ENCODE measurements at places on chromosomes 6 and 20.

DNA sequence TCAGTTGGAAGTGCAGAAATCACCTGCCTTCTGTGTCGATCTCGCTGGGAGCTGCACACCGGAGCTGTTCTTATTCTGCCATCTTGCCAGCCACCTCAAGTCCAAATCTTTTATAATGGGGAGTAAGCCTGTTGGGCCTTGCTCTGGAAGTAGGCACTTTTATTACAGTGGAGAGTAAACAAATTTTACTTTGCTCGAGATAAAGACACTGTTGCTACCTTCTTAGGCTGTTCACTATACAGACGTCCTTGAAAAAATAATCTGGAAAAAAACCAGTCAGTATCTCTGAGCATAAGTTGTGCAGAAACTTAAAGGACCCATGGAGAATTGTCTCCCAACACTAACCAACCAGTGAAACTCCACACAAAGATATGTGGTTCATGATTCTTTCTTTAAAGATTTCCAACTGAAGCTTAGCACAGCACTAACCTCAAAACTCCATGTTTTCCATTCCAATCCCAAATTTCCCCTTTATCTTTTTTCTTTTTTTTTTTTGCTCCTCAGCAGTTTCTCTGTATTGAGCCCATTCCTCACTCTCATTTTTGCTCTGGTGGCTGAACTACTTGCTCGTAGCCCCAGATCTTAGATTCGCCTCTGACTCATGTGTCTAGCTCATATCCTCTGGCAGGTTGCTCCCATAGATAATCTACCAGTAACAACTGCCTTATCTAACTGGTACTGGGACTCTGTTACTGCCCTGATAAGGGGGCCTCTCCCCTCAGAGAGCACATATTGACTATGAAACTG lies 34.3 kb upstream of the COL9A1 start:
- no peak for DNase-seq

GRCh38 chr6:161351858-161352257 lies 78.0 kb upstream of the AGPAT4 start:
- no peak for DNase-seq

- DNase-seq: no peak
Measured at GRCh38 chr20:46599227-46599987, 49.0 kb upstream of the OCSTAMP start.

DNA sequence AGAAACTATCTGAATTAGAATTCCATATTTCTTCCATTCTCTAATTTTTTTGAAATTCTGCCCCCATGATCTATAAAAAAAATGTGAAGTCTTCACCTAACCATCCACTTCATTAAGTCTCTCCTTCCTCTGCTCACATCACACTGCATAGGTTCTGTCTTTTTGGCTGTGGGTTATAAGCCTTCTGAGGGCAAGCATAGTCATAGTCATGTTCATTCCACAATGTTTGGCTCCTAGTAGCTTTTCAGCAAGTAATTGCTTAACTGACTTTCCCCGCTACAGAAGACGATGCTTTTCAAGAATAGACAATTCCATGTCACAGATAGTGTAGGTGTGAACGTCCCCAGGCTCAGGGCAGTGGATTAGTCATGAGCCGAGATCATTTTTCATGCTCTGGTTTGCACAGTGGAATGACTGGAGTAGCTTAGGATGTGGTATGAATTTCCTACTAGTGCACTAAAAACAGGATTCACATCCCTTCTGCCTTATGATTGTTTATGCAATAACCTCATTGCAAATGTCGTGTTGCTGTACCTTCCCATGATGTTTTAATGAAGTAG lies 29.1 kb downstream of the WRNIP1 start:
- no peak for DNase-seq

DNA sequence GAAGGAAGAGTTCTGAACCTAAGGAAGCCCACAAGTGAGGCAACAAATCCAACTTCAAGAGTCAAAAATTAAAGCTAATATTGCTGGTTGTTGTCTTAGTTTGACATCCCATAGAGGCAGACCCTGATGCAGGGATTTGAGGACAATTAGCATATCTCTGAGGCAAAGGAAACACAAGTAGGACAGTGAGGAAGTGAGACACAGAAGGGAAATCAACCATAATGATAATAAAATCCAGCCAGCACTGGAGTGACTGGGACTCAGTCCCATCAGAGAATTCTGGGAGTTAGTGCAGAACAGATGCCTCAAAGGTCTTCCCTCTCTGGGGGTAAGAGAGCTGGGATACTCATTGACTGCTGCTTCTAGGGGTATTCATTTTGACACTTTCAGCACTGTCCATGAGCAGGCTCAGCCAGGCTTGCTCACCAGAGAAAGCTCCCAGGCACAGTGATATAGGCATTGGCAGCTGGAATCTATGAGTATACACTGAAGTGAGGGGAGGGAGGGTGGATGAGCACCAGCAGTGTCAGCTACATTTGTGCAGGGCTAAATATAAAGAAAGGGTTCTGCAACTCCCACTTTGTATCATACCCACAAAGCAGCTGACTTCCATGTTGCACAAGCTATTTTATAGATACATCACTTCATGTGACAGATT lies 43.4 kb upstream of the SPTLC3 start:
- DNase-seq: no peak

GRCh38 chr20:6665161-6665560 lies 102.3 kb upstream of the BMP2 start:
- no peak for DNase-seq

DNA sequence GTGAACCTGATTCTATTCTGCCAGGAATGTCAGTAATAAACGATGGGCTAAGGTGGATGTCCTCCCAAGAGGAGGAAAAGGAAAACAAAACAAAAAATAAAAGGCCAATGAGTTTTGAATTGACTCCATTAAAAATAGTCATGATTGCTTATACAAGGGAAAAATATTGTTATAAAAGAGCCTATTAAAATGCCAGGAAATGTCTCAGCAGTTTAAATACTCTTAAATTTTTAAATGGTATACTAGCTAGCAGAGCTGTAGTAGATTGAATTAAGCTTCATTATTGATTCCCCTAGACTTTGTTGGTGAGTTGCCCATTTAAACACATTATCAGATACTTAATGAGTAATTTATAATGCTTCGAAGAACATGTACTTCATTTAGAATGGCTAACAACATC lies 990.9 kb upstream of the GJE1 start:
- no peak for DNase-seq

DNA sequence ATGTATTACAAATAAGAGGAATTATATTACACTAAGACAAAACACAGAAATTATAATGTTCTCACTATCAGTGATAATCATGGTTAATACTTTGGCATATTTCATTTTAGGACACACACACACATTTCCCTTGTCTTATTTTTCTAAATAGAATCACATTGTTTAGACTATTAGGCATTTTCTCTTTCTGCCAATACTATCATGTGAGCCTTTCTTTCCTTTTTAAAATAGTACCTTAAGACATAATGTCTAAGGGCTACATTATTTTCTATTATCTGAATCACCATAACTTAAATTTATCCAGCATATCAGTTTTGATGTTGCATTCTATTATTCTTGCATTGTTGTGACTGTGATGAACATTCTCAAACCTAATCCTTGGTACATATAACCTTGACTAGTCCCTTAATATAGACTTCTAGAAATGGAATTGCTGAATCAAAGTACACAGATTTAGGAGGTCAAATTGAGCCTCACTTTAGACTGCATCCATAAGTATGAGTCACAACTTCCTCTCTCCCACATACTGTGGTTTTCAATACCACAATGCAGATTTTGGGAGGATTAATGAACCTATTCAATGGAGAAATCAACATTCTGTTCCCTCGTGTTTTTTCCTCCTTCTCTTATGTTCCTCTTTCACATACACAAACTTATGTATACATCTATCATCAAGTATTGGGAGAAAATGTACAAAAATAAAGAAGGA lies 212.6 kb downstream of the MOXD1 start:
- no peak for DNase-seq

DNA sequence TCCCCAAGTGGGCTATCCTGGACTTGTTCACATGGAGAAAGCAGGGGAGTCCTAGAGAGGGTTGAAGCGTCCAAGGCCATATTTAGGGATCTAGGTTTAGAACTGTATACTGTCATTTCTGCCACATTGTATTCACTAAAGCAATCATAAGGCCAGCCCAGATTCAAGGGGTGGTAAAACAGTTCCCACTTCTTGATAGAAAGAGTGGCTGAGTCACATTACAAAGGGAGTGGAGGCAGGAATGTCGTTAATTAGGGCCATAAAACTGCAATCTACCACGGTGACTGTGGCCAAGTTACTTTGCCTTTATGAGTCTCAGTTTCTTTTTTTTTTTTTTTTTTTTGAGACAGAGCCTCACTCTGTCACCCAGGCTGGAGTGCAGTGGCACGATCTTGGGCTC lies 7.4 kb upstream of the UBR2 start:
- no peak for DNase-seq

- no peak for DNase-seq
Measured at GRCh38 chr20:45229264-45230056, 8.3 kb downstream of the SEMG2 start.

GRCh38 chr20:7161690-7162089 lies 394.2 kb downstream of the BMP2 start:
- DNase-seq: no peak

- DNase-seq: no peak
Measured at GRCh38 chr6:151257985-151258445, 18.2 kb downstream of the AKAP12 start.

GRCh38 chr6:138480279-138480949 lies 18.9 kb downstream of the NHSL1 start:
- no peak for DNase-seq

GRCh38 chr20:52787216-52787615 lies 184.9 kb upstream of the TSHZ2 start:
- DNase-seq: no peak

GRCh38 chr6:128595544-128595943 lies 75.1 kb upstream of the PTPRK start:
- no peak for DNase-seq

GRCh38 chr20:46826343-46826984 lies 68.2 kb upstream of the EYA2 start:
- no peak for DNase-seq

GRCh38 chr6:6393069-6393529 lies 72.6 kb upstream of the F13A1 start:
- no peak for DNase-seq

GRCh38 chr20:9632265-9632664 lies 117.9 kb downstream of the LAMP5 start:
- DNase-seq: no peak

GRCh38 chr20:40304119-40304613 lies 384.9 kb downstream of the MAFB start:
- DNase-seq: no peak

DNA sequence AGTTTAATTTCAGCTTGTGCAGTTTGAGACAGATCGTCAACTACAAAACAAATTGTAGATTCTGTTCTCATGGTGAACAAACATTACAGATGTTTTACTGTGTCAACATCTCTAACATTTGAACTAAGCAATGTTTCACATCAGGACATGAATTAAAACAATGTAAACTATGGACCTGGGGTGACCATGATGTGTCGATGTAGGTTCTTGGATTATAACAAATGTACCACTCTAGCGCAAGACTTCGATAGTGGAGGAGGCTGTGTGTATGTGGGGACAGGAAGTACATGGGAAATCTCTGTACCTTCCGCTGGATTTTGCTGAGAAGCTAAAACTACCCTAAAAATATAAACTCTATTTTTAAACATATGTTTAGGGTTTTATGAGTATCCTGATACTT lies 17.1 kb downstream of the HIVEP2 start:
- peak; percentile 76 for DNase-seq

- no peak for DNase-seq
Measured at GRCh38 chr6:91166271-91167046, 579.6 kb upstream of the MAP3K7 start.

- no peak for DNase-seq
Measured at GRCh38 chr6:105015482-105015881, 58.6 kb downstream of the LIN28B start.

DNA sequence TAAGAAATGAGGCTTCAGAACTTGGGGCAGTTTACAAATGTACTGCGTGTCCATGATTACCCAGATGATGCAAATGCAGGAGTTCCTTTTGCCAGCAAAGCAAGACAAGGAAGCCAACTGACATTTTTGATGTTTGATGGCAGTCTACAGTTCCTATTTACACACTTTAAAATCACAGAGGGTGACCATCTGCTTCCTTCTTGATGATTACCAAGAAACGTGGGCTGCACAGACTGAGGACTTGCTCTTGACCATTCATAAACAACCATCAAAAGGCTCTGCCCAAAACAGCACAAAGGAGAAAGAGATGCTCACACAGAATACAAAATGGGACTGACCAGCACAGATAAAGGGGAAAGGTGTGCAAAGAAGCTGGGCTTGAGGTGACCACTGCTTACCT lies 79.8 kb upstream of the TRAF3IP2 start:
- no peak for DNase-seq

DNA sequence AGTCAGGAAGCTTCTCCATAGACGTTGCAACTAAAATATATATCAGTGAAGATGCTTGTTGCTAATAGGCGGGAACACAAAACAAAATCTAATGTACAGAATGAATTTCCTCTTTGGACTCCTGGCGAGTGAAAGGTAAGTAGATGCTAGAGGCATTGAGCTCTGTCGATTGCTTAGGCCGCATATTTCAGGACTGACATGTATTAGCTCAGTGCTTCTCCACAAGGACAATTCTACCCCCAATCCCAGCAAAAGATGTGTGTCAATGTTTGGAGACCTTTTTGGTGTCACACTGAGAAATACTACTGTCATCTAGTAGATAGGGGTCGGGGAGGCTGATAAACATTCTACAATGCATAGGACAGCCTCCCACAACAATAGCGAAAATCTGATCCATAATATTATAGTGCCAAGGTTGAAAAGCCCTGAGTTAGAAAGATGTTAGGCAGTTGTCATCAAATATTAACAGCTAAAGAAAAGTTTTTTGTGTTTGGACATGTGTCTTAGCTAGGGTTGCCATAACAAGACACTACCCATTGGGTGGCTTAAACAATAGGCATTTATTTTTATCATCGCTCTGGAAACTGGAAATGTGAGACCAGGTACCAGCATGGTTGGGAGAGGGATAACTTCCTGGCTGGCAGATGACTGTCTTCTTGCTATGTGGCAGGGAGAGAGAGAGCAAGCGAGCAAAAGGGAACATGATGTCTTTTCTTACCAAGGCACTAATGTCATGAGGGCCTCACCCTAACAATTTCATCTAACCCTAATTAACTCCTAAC lies 48.0 kb upstream of the BCAS1 start:
- no peak for DNase-seq

DNA sequence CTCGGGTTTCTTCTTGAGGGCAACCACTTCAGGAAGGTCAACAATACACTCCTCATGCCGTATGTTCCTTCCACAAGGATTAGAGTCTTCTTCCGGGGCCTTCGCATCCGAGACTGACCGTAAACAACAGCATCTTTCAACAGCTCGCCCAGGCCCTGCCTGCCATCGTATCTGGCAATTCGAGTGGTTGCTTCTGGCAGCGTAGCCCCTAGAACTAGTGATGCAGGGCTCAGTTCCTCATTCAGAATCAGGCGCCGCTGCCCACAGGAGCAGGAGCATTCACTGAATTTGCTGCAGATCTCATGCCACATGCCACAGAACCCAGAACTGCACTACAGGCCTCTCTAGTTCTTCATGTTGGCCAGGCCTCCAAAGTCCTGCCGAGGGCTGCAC lies 59.0 kb upstream of the AFDN start:
- no peak for DNase-seq

All from CD4-positive, alpha-beta T cell treated with Interferon alpha-2 for 1 hour (primary cell).